ENCODE measurements at places on chromosomes 7 and 10. TPM values are rescaled to one million over a fixed set of nuclear protein-coding genes. Genes with fewer than 3 reads are reported as not detected.
A peak's percentile ranks its signal among the peaks of the same experiment; 100 is the strongest.

- no peak overlapping the region for H3K27ac ChIP-seq
- no peak overlapping the region for H3K4me3 ChIP-seq
- no peaks in the 10 kb centered on the region for H3K27me3 ChIP-seq
- no peak for DNase-seq
- H3K4me1 ChIP-seq: peaks cover 15% of the 10 kb centered on the region
These were observed 19.8 kb downstream of the HNRNPA2B1 start for GRCh38 chr7:26180792-26181198.

- H3K27ac ChIP-seq: no peak overlapping the region
- no peak overlapping the region for H3K4me3 ChIP-seq
- H3K36me3 ChIP-seq: peaks cover 93% of the 10 kb centered on the region
- DNase-seq: no peak
These were observed 152.6 kb upstream of the KLF14 start for GRCh38 chr7:130886438-130887135.

- no peak overlapping the region for H3K27ac ChIP-seq
- no peaks in the 10 kb centered on the region for H3K27me3 ChIP-seq
- DNase-seq: no peak
These were observed 55.0 kb downstream of the CACNB2 start for GRCh38 chr10:18195060-18195799.

DNA sequence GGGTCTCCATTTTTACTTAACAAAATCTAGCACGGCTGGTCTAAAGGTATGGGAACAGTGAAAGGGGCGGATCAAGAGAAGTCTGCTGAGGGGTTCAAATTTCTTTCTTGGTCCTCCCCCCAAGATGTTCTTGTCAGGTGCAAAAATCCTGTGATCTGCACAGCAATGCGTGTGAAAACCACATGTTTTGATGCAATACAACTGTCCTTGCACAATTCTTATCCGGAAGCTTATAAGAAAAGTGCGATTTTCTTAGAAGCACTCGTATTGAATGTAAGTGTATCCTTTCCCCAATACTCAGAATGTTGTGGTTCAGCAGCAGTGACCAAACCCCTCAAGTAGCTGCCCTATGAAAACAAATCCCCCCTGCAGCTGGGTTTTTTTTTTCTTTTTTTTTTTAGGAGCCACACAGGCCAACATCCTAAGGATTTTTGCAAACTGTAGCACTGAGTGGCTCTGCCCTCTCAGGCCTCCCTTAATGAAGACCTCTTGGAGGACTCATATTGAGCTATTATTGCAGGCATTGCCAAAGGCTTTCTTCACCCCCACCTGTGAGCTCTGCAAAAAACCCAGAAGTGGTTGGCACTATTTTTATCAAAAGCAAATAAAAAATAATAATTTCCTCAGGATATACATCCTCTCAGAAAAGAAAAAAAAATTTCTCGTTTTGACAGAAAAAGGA, 151.9 kb upstream of the ITGB1 start:
- peak overlapping the region; percentile 7 for H3K4me3 ChIP-seq
- H3K27ac ChIP-seq: peak overlapping the region; percentile 79
- H3K4me1 ChIP-seq: peaks cover 80% of the 10 kb centered on the region

- no peak overlapping the region for H3K27ac ChIP-seq
- H3K27me3 ChIP-seq: no peaks in the 10 kb centered on the region
- H3K4me1 ChIP-seq: no peaks in the 10 kb centered on the region
These were observed 22.4 kb upstream of the IFIT2 start for GRCh38 chr10:89279421-89279869.

- peaks cover 14% of the 10 kb centered on the region for H3K4me1 ChIP-seq
- H3K4me3 ChIP-seq: peak overlapping the region; percentile 76
- DNase-seq: no peak
- H3K27ac ChIP-seq: no peak overlapping the region
These were observed 1.2 kb downstream of the USP6NL start for GRCh38 chr10:11610166-11610825.

GRCh38 chr10:20075713-20076112, 259.5 kb downstream of the PLXDC2 start:
- no peaks in the 10 kb centered on the region for H3K4me1 ChIP-seq
- DNase-seq: no peak
- H3K27me3 ChIP-seq: no peaks in the 10 kb centered on the region
- no peak overlapping the region for H3K27ac ChIP-seq
- H3K4me3 ChIP-seq: no peak overlapping the region

DNA sequence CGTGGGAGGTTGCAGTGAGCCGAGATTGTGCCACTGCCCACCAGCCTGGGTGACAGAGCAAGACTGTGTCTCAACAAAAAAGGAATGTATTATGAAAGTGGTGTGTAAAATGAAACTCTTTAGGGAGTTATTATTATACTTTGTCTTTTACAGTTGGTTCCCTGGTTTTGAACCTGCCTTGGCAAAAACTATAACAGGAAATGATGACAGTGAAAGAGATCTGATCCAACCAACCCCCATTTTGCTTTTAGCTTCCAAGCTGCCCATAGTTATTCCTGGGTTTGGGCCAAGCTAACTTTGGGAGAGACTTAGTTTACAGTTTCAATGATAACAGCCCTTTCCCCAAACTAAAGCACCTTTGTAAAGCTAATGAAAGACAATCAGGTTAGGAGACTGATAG, 34.1 kb upstream of the NMT2 start:
- H3K36me3 ChIP-seq: no peaks in the 10 kb centered on the region
- H3K27ac ChIP-seq: no peak overlapping the region
- no peak for DNase-seq

GRCh38 chr10:86350897-86351296, 15.7 kb downstream of the GRID1 start:
- H3K36me3 ChIP-seq: no peaks in the 10 kb centered on the region
- DNase-seq: no peak
- no peak overlapping the region for H3K4me3 ChIP-seq
- peaks cover 2% of the 10 kb centered on the region for H3K4me1 ChIP-seq
- no peak overlapping the region for H3K27ac ChIP-seq

DNA sequence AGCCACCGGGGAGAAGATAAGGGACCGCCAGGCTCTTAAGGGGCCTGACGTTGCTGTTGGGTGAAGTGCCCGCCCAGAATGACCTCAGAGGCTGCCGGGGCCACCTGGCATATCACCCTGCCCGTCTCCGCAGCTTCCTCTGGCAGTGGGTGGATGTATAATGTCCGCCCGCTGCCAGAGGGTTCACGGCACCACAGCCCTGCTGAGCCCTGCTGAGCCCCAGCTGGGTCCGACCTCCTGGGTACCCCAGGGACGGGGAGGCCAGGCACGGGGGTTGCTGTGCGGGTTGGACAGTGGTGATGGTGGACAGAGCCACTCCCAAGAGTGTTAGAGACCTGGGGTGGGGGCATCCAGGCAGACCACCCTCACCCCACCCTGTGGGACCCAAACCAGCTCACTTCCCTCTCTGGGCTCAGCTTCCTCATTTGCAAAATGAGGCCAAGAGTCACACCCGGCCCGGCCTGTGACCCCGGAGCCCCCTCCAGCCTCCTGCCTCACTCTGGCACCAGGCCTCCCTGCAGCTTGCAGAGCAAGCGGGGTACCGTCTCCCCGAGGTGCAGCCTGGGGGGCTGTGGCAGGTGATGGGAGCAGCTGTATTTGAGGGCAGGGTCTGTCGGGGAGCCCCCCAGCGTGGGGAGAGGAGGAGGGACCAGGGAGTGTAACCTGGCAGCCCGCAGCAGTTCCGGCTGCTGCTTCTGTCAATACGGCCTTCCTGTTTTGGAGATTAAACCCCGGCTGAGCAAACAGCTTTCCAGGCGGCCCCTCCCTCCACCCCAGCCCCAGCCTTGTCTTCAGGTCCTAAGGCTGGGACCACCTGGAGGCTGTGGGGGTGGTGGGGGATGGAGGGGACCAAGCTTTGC, 8.4 kb upstream of the LFNG start:
- peak overlapping the region; percentile 85 for H3K27ac ChIP-seq
- peak; percentile 70 for DNase-seq
- H3K4me1 ChIP-seq: peaks cover 77% of the 10 kb centered on the region
- no peaks in the 10 kb centered on the region for H3K27me3 ChIP-seq
- peak overlapping the region; percentile 56 for H3K4me3 ChIP-seq

- H3K27me3 ChIP-seq: no peaks in the 10 kb centered on the region
- no peak overlapping the region for H3K27ac ChIP-seq
- H3K4me1 ChIP-seq: no peaks in the 10 kb centered on the region
- no peak overlapping the region for H3K4me3 ChIP-seq
These were observed 117.9 kb upstream of the COL1A2 start for GRCh38 chr7:94276795-94277194.

- no peaks in the 10 kb centered on the region for H3K36me3 ChIP-seq
- H3K27ac ChIP-seq: no peak overlapping the region
- peak; percentile 61 for DNase-seq
- H3K27me3 ChIP-seq: peaks cover 96% of the 10 kb centered on the region
These were observed 6.3 kb downstream of the NAT16 start for GRCh38 chr7:101173752-101174244.

GRCh38 chr10:60257767-60258428, 131.8 kb downstream of the ANK3 start:
- peaks cover 23% of the 10 kb centered on the region for H3K36me3 ChIP-seq
- no peaks in the 10 kb centered on the region for H3K4me1 ChIP-seq
- no peak overlapping the region for H3K27ac ChIP-seq
- no peak for DNase-seq

DNA sequence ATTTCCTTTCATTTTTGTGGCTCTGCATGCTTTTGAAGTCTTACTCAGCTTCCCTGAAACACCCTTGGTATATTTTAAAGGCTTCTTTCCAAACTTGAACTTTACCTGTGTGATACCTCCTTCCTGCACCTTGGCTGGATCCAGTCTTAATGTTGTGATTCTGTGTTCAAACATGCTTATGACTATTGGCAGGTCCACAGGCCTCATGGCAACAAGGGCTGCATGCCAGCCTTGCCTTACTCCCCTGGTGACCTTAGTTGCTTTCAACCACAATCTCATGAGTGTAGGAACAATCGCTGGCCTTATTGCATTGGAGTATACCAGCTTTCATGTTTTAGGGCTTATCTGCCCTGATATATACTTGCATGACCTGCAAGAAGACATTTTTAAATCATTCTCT, 238.7 kb downstream of the KIF20B start:
- H3K27me3 ChIP-seq: no peaks in the 10 kb centered on the region
- no peak overlapping the region for H3K27ac ChIP-seq
- no peaks in the 10 kb centered on the region for H3K36me3 ChIP-seq
- no peak for DNase-seq
- no peak overlapping the region for H3K4me3 ChIP-seq

DNA sequence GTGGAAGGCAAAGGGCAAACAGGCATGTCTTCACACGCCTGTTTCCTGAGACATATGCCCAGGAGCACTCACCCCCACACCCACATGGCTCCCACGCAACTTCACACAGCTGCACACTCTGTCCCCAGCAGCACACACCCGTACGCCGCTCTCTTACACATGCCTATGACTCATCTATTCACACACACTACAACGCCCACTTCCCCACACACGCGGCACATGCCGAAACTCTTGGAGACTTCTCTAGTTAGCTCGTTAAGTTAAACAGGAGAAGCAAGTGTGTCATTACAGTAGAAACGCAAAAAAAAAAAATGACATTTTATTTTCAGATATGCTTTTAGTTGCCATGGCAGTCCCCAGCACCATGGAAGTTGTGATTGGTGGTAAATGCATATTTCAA, 6.7 kb downstream of the CALN1 start:
- H3K27ac ChIP-seq: no peak overlapping the region
- H3K36me3 ChIP-seq: no peaks in the 10 kb centered on the region
- no peaks in the 10 kb centered on the region for H3K4me1 ChIP-seq
- peaks cover 2% of the 10 kb centered on the region for H3K27me3 ChIP-seq
- no peak overlapping the region for H3K4me3 ChIP-seq

- no peak for DNase-seq
- no peaks in the 10 kb centered on the region for H3K4me1 ChIP-seq
- no peaks in the 10 kb centered on the region for H3K27me3 ChIP-seq
- H3K27ac ChIP-seq: no peak overlapping the region
- H3K4me3 ChIP-seq: no peak overlapping the region
- peaks cover 3% of the 10 kb centered on the region for H3K36me3 ChIP-seq
These were observed 145.2 kb upstream of the ANK3 start for GRCh38 chr10:60534761-60535389.

DNA sequence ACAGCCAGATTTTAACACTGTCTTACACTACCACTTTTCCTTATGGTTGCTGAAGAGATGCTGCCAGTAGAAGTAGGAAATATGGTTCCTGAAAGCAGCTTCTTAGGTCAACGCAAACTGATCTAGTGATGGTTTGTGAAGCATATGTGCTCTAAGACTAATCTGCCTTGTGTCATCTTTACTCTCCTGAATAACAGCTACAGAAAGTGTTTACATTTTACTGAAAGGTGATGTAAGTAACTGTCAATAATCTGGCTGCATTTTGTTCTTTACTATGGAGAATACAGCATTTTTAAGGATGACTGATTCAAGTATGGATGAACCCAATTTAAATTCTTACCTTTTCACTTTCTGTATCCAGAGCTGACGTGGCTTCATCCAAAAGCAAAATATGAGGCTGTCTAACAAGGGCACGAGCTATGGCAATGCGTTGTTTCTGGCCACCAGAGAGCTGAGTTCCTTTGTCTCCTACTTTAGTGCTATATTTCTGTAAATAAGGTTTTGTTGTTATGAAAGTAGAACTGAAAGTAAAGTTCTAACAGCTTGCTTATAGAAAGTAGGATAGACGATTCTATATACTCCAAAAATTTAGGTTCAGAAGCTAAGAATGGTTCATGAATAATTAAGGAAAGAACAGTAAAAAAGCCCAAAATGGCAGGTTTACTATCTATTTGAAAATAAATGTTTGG, 30.2 kb upstream of the ABCB4 start:
- no peaks in the 10 kb centered on the region for H3K36me3 ChIP-seq
- DNase-seq: no peak
- H3K27me3 ChIP-seq: no peaks in the 10 kb centered on the region
- H3K27ac ChIP-seq: no peak overlapping the region

GRCh38 chr10:84965468-84965867, 637.1 kb downstream of the CCSER2 start:
- no peaks in the 10 kb centered on the region for H3K4me1 ChIP-seq
- H3K36me3 ChIP-seq: no peaks in the 10 kb centered on the region
- H3K27me3 ChIP-seq: no peaks in the 10 kb centered on the region
- H3K27ac ChIP-seq: no peak overlapping the region

DNA sequence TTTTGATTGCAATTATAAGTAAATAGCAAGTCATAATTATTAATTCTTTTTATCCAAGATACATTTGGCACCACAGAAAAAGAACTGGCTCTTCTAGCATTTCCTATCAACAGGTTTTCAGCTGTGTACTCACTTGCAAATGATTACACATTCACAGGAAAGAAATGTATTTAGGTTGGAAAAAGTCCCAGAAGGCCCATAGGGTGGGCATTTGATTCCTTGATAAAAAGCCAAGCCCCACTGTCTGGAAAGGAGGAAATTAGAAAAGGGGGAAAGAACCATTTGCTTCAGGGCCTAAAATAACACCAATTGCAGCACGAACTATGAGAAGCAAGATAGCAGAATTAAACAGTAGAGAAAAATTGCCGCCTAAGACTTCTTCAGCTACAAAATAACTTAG, 80.8 kb upstream of the COL1A2 start:
- H3K4me1 ChIP-seq: no peaks in the 10 kb centered on the region
- no peak for DNase-seq
- no peaks in the 10 kb centered on the region for H3K27me3 ChIP-seq
- H3K36me3 ChIP-seq: no peaks in the 10 kb centered on the region
- no peak overlapping the region for H3K4me3 ChIP-seq

Gene BMPER
- not detected for total RNA-seq

Gene SLC18A3
- not detected for total RNA-seq

Gene CPA1
- total RNA-seq: not detected

Gene C7orf57
- not detected for total RNA-seq

Gene CUZD1
- 0.64 TPM for total RNA-seq

Gene GPR158
- total RNA-seq: not detected

Gene NAT16
- not detected for total RNA-seq

Gene STMP1
- 11.5 TPM for total RNA-seq

Gene LAMB1
- total RNA-seq: not detected

Gene OR2A1
- total RNA-seq: 0.11 TPM

Gene TBXAS1
- total RNA-seq: 5.5 TPM

Gene FAM25G
- total RNA-seq: not detected

Gene GNAT3
- not detected for total RNA-seq

Measured in CD4-positive, alpha-beta T cell (primary cell).